ENCODE measurements at places on chromosomes 7 and 10.

DNA sequence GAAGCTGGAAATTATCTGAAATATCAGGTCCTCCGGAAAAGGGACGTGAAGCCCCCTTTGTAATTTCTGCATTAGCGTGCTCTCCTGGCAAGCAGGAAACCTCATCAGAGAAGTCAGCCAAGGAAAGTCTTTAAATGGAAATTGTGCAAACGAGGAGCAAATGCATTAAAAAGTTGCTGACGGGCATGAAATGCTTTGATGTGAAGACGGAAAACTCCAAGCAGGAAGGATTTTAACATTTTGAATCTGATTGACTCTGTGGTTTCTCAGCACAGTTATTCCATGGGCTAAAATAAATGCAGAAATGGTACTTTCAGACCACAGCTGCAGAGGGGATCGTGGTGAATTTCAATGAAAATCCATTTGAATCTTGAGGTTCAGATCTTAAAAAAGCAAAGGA is 167.8 kb downstream of the AHR start:
- DNase-seq: no peak

GRCh38 chr7:95472581-95473161 is 13.1 kb upstream of the ASB4 start:
- DNase-seq: no peak

DNA sequence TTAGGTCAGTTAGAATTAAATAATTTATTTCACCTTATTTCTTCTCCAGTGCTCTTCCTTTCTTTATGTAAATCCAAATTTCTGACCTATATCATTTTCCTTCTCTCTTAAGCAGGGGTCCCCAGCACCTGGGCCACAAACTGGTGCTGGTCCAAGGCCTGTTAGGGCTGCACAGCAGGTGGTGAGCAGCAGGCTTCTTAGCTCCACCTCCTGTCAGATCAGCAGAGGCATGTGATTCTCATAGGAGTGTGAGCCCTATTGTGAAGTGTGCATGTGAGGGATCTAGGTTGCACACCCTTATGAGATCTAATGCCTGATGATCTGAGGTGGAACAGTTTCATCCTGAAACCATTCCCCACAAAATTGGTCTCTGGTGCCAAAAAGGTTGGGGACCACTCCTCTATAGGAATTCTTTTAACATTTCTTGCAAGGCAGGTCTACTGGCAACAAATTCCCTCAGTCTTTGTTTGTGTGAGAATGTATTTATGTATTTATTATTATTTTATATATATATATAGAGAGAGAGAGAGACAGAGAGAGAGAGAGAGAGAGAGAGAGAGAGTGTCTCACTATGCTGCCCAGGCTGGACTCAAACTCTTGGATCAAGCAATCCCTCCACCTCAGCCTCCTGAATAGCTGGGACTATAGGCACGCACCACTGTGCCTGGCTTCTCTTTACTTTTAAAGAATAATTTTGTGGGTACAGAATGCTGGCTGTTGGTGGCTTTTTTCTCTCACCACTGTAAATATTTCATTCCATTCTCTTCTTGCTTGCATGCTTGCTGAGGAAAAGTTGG is 4.3 kb upstream of the ABCC2 start:
- no peak for DNase-seq

- no peak for DNase-seq
Observed at GRCh38 chr7:89514970-89515369, 639.3 kb upstream of the STEAP1 start.

DNA sequence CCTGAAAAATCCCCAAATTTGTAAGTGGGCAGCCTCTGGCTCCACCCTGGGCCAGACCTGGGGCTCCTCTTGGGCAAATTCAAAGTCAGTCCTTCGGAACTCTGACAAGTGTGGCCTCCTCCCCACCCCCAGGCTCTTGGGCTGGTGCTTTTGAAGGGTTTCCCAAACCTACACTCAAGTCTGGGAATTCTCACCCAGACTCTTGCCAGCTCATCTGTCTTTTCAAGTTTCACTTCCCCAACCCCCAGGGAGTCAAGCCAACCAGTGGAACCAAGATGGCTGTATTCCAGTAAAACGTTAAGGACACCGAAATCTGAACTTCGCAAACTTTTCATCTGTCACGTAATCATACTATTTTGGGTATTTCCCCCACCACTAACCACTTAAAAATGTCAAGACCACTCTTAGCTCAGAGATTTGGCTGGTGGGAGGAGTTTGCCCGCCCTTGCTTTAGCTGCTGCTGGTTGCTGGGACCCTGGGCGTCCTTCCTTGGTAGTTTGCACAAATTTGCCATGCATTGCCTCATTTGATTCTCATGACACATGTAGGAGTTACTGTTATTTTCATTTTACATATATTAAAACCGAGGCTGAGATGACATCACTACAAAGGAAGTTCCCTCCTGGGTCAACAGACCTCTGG is 1.7 kb upstream of the MYO1G start:
- no peak for DNase-seq

- DNase-seq: no peak
Observed at GRCh38 chr7:21159506-21159905, 268.4 kb upstream of the SP4 start.

DNA sequence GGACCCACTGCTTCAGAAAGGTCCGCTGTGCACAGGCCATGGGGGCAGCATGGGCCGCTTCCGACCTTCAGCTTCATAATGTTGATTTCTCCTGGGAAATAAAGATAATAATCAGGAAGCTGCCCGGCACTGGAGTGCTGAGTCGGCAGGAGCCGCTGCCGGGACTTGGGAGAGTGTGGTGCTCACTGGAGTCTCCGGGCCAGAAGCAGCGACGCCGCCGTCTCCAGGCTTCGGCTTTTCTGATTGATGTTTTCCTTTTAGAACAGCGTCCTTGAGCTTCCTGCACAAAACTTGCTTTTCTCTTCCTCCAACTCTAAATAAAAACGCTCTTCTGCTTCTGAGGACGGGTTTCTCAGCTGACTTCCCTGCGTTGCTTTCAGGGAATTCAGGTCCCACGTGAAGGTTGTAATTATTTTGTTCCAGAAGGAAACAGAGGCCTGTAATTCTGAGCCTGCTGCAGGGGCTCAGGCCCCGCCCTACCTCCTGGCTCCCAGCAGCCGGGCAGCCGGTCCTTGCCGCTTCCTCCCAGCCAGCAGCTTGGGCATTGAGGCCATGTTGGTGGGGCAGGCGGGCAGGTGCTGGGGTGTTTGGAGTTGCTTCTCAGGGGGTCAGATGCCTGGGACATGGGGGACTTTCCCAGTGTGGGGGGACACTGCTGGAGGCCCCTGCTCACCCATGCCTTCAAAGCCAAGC is 14.7 kb downstream of the PWWP2B start:
- DNase-seq: no peak

DNA sequence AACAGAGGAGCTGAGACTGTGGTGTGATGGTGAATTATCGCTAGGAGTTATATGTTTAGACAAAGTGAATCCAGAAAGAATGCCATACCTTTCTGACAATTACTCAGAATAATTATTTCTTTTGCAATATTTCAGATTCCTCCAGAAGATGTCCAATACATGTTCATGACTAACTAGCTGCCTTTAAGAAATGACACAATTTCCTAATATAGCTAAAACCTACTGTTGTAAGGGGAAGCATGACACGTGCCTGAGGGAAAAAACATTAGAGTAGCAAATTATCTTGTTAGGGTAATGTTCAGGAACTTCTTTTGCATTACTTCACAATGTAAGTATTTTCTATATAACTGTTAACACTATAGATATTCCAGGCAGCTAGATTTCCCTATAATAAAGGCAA is 150.3 kb downstream of the COL28A1 start:
- no peak for DNase-seq

DNA sequence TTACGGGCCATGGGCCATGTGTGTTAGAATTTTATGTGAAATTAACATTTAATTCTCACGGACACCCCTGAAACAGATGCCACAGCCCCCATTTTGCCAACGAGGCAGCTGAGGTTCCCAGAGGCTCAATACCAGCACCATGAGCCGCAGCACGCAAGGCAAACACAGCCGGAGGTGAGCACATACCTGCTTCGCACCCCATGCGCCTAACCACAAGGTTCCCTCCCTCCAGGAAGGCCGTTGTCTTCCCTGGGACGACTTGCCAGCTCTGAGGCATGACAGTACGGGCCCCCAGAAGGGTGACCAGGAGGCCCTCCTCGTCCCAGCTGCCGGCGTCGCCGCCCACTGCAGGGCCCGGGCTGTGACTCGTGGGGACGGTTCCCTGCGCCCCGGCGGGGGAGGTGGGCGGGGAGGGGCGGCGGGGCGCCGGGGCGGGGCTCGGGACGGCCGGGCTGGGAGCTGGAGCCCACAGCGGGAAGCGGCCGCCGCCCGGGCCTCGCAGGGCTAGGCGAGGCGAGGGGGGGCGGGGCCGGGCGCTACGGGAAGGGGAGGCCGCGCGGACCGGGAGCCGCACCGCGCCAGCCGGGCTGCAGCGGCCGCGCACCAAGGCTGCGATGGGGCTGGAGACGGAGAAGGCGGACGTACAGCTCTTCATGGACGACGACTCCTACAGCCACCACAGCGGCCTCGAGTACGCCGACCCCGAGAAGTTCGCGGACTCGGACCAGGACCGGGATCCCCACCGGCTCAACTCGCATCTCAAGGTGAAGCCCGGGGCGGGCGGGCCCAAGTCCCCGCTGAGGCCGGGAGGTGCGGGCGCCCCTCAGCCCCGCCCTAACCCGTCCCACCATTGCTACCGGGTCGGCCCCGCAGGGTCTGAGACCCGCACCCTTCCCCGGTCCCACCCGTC is at the start of gene CAV2:
TSS of gene CAV2 (plus strand) at position 571 of the 910 bp plus-strand sequence. CDS start at position 615, 44 bp downstream.
- DNase-seq: peak; percentile 16

- no peak for DNase-seq
Observed at GRCh38 chr10:88680958-88681357, 16.7 kb downstream of the LIPF start.

DNA sequence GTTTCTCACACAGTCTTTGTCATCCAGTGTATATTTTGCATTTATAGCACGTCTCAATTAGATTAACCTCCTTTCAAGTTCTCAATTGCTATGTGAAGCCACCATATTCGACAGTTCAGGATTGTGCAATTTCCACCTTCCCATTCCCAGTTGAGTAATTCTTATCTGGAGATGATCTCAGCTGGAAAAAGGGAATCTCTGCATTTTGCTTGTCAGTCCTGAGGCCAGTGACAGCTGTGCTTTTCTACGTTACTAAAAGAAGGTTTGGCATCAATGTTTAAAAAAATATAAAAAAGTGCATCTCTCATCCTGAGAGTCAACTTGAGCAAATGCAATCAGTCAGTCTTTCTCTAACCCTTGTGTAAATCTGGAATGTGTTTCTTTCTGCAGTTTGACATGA is 247.7 kb downstream of the PRKG1 start:
- no peak for DNase-seq

DNA sequence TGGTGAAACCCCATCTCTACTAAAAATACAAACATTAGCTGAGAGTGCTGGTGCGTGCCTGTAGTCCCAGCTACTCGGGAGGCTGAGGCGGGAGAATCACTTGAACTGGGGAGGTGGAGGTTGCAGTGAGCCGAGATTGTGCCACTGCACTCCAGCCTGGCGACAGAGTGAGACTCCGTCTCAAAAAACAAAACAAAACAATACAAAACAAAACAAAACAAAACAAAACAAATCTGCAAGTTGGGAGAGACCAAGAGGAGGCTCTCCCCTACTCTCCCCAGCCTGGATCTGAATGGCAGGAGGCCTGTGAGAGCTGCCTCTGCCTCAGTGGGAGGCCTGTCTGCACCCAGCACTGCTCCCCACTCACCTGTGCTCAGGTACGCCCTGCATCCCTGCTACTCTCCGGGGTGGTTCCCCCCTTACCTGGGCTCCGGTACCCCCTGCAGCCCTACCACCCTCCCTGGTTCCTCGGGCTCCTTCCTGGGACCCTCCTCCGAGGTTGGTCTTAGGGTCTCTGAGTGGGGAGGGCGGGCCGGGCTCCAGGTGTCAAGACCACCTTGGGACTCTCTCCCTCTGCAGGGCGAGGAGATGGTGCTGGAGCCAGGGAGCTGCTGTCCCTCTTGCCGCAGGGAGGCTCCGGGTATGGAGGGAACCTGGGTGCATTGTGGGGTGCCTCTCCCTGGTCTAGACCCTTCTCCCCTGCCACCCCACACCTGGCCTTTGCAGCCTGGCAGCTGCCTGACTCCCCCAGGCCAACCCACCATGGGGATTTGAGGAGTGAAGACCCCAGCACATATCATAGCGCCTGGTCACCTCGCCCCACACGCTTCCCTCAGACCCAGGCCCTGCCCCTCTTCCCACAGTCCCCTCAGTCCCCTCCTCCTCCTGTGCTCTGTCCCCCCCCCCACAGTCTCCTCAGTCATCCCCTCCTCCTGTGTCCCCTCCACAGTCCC is 9.5 kb upstream of the ZNF862 start:
- DNase-seq: no peak

GRCh38 chr10:97494151-97494550 is 4.1 kb downstream of the MMS19 start:
- DNase-seq: peak; percentile 84

DNA sequence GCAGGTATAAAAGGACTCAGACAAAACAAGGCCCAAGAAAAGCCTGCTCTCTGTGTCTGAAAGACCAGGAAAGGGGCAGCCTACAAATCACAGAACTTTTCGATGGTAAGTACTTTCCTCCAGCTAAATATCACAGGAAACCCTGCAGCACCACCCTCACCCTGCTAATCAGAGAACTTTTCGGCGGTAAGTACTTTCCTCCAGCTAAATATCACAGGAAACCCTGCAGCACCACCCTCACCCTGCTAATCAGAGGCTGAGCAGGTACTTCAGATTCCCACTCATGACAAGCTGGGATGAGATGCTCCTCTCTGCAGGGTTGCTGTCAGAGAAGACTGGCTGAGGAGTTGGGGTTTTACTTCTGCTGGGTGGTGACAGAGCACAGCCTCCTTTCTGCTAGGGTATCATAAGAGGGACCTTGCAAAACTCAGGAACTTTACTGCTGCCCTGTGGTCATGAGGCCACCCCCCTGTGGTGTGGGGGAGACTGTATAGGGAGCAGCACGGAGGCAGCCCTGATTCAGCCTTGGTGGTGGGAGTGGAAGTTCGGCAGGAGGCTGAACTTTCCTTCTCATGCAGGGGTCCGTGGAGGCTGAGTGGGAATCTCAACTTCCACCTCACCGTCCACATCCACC is 7.2 kb downstream of the WDR37 start:
- DNase-seq: peak; percentile 63

- no peak for DNase-seq
Observed at GRCh38 chr10:71746344-71747037, 26.8 kb downstream of the VSIR start.

DNA sequence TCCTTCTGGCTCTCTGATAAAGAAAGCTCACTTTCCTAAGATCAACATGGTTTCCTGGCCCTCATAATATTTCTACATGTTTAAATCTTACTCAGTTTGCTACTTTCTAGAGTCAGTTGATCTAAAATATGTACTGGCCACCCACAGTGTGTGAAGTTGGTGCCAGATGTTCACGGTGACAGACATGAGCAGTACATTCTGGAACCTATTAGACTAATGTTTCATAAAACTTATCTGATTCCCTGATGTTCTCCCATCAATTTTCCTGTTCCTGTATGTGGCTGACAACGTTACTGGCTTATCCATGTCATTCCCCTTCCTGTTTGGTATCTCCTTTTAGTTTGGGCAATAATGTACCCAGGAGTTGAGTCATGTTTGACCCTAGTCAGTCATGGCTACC is 13.7 kb upstream of the CPVL start:
- no peak for DNase-seq

Data from putamen (tissue), 1 donor.